ENCODE measurements at places on chromosomes 6 and 20.
A peak's percentile ranks its signal among the peaks of the same experiment; 100 is the strongest.

DNA sequence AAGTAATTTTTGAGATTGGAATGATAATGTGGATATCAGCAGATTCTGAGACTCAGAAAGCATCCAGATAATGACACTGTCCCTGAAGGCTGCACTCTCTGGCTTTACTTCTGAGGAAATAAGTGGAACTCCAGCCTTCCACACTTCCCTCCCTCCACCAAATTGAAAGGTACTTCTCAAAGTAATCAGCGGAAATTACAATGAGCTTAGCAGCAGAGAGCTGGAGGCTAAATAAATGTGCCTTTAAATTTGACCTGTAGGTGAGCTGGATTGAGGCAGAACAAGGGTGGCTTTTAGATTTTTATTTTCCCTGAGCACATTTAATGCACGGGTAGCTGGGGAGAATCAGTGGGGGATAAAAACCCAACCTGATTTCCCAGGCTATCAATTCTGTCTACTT is 39.3 kb upstream of the RNF144B start:
- DNase-seq: no peak

GRCh38 chr6:44177691-44178423 is 19.2 kb downstream of the CAPN11 start:
- DNase-seq: peak; percentile 20

DNA sequence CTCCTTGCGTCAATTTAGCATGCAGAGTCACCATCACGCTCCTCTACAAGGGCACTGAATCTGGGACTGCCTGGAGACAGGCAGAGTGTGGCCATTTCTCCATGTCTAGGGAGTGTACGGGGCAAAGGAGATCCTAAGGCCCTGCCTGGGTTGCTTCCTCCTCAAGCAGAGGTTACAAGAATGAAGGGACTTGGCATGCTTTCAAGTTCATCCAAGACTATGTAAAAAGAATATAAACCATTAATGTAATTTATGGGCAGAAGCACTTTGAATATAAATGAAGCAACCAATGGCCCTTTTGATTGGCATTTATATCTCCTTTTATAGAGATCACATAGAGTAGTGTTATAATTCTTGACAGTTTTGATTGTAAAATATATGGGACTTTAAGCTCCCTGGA is 137.5 kb downstream of the BTBD3 start:
- no peak for DNase-seq

GRCh38 chr6:75206576-75207342 is 906 bp upstream of the COL12A1 start:
- DNase-seq: no peak

- DNase-seq: no peak
Measured at GRCh38 chr20:57141492-57141891, 124.9 kb downstream of the BMP7 start.
